H1 (cell line): ENCODE measurements at places on chromosomes 3 and 15. TPM values are rescaled to one million over a fixed set of nuclear protein-coding genes. Genes with fewer than 3 reads are reported as not detected.

DNA sequence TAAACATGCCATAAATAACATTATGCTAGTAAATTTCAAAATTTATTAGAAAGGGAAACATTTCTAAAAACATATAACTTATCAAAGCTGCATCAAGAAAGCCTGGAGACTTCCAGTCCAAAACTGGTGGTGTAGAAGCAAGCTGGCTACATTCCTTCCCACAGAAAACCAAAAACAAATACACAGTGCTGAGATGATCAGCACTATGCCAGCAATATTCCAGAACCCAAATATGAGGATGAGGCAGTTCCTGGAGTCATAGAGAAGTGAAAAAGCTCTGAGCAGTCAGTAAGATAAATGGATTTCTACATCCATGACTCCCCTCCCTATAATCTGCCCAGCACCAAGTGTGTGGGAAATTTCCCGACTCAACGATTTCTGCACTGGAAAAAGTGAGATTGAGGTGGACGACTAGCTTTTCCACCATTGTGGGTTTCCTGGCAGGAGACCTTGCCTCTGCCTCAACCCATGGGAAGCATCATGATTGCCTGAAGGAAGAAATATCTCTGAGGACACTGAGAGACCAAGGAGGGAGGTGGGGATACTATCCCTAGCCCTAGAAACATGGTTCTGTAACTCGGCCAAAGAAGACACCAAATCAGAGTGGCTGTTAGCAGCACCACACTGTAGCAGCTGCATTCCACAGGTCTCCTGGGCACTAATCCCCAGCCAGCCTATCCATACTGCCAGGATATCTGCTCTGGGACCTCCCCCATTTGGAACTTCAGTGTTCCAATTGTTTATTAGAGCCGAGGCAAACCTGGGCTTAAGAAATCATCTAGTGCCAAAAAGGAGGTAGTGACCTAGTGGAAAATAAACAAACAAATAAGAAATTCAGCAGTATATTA is 11.8 kb upstream of the CLN6 start:
- no peak for DNase-seq

DNA sequence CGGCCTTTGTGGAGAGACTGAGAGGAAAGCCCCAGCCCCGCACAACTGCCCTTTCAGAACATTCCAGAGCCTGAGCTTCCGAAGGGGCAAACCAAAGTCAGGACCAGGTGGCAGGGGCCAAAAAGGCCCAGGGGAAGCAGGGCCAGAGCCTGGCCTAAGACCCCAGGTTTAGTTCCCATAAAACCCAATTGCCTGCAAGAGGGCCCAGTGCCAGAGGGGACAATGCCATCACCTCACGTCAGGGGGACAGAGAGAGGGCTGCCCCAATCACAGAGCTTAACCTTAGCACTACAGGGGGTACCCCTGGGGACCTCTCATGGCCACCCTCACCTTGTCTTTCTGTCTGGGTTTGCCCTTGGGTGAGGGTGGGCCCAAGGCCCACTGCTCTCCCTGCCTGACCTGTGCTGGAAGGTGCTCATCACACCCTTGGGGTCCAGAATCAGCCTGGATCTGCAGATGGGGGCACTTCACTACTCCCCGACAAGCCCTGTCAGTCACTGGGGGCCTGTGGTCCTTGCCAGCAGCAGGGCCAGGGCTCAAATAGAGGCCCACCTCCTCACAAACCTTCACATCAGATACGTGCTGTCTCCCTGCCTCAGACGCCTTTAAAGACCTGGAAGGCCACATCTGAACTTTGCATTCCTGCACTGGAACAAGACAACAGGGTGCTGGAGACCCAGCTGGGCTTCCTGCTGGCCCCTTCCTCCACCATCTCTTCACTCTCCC is 3.8 kb downstream of the CALML4 start:
- DNase-seq = no peak

- no peak for DNase-seq
Measured at GRCh38 chr15:62027263-62027565, 33.0 kb downstream of the VPS13C start.

DNA sequence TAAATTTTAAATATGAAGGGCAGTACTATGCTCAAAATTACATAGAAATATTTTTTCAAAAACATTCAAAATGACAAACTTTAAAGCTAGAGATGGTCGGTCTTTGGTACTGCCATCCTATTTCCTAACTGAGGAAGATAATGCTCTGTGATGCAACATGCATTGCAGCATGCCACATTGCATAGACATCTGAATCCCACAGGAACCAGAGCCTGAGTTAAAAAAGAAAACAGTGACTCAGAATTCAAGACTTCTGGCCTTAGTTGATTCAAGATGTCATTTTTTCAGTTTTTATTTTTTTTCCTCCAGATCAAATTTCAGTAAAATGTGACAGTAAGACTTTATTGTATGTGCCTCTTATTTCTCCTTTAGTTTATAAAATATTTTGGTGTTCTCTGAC is 33.1 kb downstream of the TP63 start:
- DNase-seq = no peak

DNA sequence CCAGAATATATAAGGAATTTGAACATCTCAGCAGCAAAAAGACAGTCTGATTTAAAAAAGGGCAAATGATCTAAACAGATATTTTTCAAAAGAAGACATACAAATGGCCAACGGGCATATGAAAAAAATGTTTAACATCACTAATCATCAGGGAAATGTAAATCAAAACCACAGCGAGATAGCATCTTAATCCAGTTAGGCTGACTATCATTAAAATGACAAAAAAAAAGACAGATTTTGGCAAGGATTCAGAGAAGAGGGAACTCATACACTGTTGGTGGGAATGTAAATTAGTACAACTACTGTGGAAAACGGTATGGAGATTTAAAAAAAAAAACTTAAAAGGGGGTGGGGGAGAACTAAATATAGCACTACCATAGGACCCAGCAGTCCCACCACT is 47.9 kb downstream of the RNF13 start:
- no peak for DNase-seq

GRCh38 chr3:134090031-134090430 is 60.3 kb upstream of the SLCO2A1 start:
- no peak for DNase-seq

- DNase-seq = no peak
Measured at GRCh38 chr15:70316059-70316600, 218.4 kb upstream of the TLE3 start.

DNA sequence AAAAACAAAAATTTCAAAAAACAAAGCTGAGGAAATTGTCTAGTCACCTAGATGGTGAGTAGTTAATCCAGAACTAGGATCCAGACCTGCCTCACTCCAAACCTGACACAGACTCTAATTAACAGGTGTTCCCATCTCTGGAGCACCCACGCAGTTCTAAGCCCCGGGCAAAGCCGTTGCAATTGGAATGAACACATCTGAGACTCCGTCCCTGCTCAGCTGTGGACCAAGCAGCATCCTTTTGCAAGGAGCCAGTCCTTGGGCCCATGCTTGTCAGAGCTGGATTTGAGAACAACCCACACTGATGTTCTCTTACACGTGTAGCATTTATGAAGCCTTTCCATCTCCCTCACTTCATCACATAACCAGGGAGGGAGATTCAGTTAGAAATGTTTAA is 54.8 kb downstream of the LMCD1 start:
- no peak for DNase-seq

DNA sequence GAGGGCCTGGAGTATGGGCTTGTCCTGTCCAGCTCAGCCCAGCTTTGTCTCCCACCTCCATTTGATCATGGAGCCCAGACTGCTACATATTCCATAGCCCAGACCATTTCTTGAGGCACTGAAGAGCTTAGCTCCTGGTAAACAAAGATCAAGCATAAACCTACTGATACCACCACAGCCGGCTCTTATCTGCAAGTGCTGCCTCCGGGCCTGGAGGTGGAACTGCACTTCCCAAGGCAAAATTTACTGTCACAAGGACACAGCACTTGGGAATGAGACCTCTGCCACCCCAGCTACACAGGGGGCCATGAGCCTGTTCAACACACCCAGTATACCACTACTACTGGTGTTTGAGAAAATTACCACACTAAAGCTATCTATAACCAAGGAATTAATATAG is 53.7 kb upstream of the PLSCR5 start:
- no peak for DNase-seq

- DNase-seq = no peak
Measured at GRCh38 chr3:47414666-47415587, 34.1 kb downstream of the PTPN23 start.

Gene ASB14
- not detected in 2 replicates for total RNA-seq

Gene CAMKV
- total RNA-seq = 66.4 and 67.9 TPM in 2 replicates

Gene CHRNA5
- 29.3 and 31.4 TPM in 2 replicates for total RNA-seq

Gene CYP8B1
- total RNA-seq = not detected in 2 replicates

Gene ATP13A4
- total RNA-seq = not detected in 2 replicates

Gene SAMMSON
- total RNA-seq = not detected in 2 replicates
